ENCODE measurements at places on chromosomes 3 and 15.

- no peak for DNase-seq
These were observed 85.4 kb downstream of the TIGIT start for GRCh38 chr3:114379266-114379665.

DNA sequence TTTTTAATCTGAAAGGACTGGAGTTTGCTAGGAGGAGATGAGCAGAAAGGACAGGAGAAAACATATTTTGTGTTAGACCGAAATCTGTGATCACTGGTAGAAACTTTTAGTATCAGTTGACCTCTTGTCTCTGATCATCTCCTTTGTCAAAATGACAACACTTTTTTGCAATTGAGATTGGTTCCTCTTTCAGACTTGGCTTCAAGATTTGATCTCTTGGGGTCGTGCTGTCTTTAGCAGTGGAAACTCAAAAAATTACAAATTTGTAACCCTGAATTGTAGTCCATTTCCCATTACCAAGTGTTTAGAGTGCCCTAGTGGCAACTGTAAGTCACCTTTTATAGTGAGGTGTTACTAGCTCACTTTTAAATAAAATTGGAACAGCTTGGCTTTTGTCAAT lies 107.4 kb downstream of the KLHL25 start:
- DNase-seq = no peak

GRCh38 chr3:163601426-163601825 lies 1476.9 kb downstream of the SI start:
- DNase-seq = no peak

DNA sequence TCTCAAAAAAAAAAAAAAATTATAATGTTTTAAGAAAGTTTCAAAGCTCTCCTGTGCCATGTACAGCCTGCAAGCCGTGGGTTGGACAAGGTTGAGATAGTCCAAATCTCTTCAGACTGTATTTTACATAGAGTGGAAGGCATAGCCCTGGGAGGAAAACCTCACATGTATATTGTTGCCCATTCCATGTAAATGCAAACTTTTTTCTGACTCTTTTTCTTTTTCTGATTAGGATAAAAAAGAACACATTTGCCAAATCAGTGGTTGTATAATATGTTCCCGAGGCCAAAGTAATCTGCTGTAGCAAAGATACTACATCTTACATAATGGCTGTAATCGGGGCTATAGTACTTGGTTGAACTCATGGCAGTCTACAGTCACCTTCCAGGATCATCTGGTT lies 35.7 kb upstream of the UBL7 start:
- no peak for DNase-seq

DNA sequence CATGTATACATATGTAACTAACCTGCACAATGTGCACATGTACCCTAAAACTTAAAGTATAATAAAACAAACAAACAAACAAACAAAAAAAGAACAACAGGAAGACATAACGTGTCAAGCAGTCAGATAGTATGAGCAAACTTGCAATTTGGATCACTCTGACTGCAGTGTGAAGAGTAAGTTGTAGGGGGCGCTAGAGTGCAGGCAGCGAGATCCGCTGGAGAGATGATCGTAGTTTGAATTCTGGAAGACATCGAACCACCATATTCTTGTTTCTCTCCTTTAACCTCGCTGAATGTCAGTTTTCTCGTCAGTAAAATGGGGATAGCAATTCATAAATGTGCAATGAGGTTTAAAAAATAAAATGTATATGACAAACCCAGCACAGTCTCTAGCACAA lies 165.2 kb upstream of the LMCD1 start:
- no peak for DNase-seq

- DNase-seq = no peak
These were observed 63.7 kb downstream of the ZIC1 start for GRCh38 chr3:147472846-147473245.

DNA sequence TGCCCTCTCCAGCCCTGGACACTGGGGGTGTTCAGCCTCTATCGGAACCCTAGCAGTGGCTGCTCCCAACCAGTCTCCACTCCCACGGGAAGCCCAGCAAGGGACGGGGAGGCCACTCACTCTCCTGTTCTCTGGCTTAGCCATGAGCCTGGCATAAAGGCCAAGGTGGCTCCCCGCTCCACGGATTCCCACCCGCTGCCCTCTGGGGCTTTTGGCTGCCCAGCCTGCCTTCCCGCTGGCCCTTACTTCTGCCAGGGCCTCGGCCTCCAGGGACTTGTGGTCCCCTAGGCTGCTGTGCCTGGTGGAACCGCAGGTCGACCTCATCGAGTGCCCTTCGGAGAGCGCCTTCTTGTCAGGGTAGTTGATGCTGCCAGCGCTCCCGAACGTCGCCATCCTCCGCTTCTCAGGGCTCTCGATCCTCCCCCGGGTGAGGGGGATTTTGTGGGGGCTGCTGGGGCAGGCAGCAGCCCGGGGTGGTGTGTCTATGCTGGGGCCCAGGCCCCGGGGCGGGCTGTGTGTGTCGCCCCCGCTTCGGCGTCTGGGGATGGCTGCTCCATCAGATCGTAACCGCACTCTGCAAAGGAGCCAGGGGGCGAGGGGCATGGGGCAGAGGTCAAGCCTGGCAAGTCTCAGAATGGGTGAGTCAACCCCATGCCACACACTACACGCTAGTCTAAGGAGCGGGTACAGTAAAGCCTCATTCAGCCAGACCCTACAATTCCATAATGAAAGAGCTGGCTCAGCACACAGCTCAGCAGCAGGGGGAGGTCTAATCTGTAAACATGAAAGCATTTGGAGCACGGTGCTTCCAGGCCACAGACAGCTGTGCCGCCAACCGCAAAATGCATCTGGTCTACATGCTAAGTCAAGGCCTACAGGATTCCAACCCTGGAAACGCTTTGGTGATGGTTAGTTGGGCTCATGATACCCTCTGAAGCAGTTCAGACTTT lies 27.3 kb upstream of the RAD18 start:
- peak; percentile 24 for DNase-seq

- no peak for DNase-seq
These were observed 18.8 kb upstream of the CFAP161 start for GRCh38 chr15:81115054-81115939.

- DNase-seq = peak; percentile 48
These were observed 12.3 kb upstream of the PCSK6 start for GRCh38 chr15:101501703-101502373.

- DNase-seq = no peak
These were observed 280.8 kb upstream of the UBE2E2 start for GRCh38 chr3:22922317-22922716.

DNA sequence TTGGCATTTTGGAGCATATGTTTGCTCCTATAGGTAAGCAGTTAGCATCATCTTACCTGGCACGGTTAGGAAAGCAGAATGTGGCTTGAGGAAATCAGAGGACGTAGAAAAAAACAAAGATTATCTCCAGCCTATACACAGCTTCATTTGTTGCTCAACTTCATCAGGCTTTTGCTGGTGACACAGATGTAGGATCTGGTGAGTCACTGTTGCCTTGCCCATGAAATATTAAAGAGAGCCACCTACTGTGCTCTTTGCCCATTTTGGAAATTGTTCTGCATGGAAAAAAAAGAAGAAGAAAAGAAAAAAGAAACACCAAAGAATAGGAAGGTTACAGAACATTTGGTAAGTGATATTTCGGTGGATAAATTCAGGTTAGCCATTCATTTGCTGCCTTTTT lies 3.8 kb downstream of the IL1RAP start:
- no peak for DNase-seq

GRCh38 chr15:25770031-25770430 lies 93.1 kb downstream of the ATP10A start:
- DNase-seq = no peak

DNA sequence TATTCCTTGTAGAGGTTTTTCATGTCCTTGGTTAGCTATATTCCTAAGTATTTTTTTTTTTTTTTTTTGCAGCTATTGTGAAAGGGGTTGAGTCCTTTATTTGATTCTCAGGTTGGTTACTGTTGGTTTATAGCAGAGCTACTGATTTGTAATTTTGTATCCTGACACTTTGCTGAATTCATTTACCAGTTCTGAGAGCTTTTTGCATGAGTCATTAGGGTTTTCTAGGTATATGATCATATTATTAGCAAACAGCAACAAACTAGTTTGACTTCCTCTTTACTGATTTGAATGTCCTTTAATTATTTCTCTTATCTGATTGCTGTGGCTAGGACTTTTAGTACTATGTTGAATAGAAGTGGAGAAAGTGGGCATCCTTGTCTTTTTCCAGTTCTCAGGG lies 737.4 kb downstream of the ZNF385D start:
- no peak for DNase-seq

- DNase-seq = no peak
These were observed 659.3 kb downstream of the NAALADL2 start for GRCh38 chr3:175518459-175518858.

GRCh38 chr3:55819005-55819404 lies 331.9 kb upstream of the WNT5A start:
- DNase-seq = no peak

DNA sequence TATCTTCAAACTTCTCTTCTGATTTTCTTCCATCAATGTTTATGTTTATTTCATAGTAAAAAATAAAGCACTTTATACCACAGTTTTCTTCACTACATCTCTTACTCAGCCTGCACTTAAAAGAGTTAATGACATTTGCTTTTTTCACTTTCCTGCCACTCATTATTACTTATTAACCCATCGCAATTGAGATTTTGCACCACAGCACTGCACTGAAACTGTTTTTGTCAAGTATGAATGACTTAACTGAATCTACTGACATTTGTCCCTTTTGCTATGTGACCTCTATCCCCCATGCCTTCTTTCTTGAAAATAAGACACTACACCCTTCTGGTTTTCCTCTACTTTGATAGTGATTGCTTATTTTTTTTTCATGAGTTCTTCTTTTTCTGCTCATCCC lies 739.7 kb upstream of the DPPA4 start:
- no peak for DNase-seq

- no peak for DNase-seq
These were observed 87.0 kb upstream of the LMOD3 start for GRCh38 chr3:69209413-69209812.

- DNase-seq = peak; percentile 58
These were observed 31.0 kb upstream of the ZCWPW2 start for GRCh38 chr3:28317438-28318022.

DNA sequence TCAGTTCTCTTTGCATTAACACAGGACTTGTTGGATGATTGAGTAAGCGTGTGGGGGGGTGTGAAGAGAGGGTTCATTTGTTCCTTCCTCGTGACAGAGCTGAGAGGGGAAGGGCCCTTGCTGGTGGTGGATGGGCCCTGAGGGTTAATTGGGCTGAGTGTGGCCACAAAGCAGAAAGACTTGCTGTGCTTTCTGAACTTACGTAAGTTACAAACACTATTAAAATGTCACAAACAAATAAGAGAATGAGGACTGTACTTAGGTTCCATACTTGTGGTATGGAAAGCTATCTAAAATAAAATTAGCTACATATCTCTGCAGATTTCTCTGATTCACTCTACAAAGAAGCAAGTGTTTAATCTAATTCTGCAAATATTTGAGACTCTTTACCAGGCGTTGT lies 231.3 kb downstream of the LPP start:
- DNase-seq = no peak

DNA sequence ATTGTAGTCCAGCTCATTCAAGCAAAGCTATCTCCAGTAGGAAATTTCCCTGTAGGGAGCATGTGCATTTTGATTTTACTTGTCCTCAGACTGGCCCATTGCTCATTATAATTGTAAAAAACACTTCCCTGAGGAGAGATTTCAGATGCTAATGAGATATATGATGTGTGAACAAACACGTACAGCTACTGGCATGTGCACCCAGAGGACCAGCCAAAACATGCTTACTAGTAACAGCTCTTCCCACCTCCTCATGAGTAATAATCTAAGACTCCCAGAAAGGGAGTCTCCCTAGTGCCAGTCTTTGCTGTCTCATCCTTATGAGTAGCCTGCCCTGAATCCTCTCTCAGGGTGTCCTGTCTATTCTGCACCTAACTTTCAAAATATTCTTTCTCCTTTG lies 43.4 kb downstream of the FBXO22 start:
- no peak for DNase-seq

- no peak for DNase-seq
These were observed 49.8 kb upstream of the DCLK3 start for GRCh38 chr3:36814066-36814717.

GRCh38 chr15:90419738-90420406 lies 31.8 kb downstream of the IQGAP1 start:
- no peak for DNase-seq

GRCh38 chr15:94480289-94480834 lies 249.0 kb downstream of the MCTP2 start:
- DNase-seq = no peak

DNA sequence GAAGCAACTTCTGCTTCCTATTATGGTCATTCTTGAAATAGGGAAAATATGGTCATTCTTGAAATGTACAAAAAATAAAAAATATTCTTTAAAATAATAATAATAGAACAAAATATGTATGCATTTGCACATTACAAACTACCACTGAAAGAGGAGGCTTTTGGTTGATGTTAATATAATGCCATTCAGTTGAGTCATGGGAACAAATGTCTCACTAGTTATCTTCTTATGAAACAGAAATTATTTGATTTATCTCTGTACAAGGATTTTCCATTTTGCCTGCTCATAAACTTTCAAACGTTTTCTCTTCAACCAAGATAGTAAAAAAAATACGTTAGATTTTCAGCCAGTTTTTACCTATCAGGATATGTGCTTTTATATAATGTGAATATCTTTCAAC lies 1662.7 kb downstream of the OTOL1 start:
- DNase-seq = no peak

DNA sequence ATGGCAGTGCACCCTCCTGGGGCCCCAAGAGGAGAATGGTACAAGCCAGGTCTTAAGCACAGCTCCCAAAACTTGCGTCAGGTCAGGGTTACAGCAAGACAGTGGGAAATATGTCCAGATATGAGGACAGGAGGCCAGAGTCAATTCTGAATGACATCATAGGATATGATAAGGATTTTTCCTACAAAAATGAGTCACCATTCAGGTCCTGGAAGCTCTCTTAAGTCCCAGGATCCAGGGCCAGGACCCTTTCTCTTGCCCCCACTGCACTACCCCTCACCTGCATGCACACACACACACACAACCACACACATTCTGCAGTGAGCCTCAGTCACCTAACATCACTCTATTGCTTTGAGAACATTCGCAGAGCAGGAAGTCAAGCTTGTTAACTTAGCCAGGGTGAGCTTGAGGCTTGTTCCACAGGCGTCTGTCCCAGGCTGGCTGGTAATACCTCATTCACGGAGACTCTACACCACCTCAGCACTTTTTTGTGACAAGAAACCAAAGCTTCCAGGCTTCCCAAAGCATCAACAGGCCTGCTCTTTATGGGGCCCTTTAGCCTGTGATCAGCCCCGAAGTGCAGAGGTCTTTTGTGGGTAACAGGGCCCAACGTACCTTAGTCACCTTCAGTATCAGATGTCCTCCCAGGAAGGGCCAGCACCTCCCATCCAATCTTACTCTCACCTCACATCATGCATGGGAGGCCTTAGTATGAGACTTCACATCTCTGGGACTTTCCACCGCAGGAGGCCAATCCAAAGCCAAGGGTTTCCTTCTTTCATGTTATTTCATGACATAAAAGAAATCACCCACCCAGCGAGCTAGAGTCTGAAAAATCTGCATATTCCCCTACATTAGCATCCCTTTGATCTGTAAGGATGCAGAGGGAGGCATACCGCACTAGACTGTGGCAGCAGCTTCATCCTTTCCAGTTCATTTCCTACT lies 74.0 kb upstream of the LIPC start:
- DNase-seq = no peak

Measured in small intestine (tissue), 16 donors.